Stimulated activated naive CD4-positive, alpha-beta T cell (primary cell): ENCODE measurements at places on chromosomes 7 and 10.

- no peak for DNase-seq
These were observed 69.7 kb downstream of the CD36 start for GRCh38 chr7:80708123-80708522.

- DNase-seq: no peak
These were observed 99.7 kb downstream of the BMPR1A start for GRCh38 chr10:86856156-86856555.

DNA sequence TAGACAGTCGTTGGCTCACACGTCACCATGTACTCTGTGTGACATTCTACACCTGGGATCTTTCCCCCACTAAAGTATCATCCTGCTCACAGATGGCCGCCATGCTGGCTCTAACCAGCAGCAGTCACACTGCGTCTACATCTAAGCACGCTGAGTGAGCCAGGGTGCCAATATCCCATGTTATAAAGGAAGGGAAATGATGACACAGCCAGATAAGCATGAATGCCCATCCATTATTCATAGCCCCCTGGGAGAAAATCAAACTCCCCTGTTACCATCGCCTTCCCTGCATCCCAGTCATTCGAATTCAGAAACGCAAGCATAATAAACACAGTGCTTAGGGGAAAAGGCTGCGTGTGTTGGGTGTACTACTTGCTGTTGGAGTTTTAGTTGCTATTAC lies 698.2 kb upstream of the AUTS2 start:
- no peak for DNase-seq

- no peak for DNase-seq
These were observed 92.6 kb downstream of the RGS10 start for GRCh38 chr10:119449760-119450461.

DNA sequence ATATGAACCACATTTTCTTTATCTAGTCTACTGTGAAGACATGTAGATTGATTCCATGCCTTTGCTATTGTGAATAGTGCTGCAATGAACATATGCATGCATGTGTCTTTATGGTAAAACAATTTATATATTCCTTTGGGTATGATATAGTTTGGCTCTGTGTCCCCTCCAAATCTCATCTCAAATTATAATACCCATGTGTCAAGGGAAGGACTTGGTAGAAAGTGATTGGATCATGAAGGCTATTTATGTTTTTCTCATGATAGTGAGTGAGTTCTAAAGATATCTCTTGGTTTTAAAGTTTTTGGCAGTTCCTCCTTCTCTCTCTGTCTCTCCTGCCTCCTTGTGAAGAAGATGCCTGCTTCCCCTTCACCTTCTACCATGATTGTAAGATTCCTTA lies 248.7 kb downstream of the GPR37 start:
- DNase-seq: no peak

DNA sequence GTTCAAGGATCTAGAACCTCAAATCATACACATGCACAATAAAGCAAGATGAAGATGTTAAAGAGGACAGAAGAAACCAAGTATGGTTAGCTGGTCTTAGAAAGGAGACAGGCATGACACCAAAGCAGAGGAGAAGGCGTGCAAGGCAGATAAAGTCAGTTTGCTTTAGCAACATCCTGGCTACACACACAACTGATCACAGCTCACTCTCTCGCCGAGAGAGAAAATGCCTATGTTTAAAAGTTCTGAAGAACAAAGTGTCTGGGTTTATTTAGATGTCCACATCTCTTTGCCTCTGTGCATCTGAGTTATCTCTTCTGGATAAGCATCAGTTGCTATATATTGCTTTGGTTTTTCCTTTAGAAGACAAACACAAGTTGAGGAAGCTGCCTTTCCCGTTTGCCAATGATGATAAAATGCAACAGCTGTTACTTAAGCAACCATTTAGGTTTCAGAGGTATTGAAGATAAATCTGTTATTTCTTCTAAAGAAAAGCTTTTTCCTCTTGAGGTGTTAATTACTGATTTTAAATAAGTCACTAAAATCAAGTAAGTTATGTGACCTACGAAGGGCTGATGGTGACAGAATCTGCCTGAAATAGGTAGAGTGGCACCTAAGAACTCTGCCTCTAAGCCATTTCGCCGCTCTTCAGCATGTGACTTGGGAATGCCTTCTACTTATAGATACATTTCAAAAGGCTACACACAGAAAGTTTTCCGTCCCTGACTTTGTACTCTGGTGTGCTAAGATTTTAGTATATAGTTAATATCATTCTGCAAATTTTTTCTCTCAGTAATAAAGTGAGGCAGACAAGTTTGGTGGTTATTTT lies 146.2 kb upstream of the ASAH2 start:
- no peak for DNase-seq

DNA sequence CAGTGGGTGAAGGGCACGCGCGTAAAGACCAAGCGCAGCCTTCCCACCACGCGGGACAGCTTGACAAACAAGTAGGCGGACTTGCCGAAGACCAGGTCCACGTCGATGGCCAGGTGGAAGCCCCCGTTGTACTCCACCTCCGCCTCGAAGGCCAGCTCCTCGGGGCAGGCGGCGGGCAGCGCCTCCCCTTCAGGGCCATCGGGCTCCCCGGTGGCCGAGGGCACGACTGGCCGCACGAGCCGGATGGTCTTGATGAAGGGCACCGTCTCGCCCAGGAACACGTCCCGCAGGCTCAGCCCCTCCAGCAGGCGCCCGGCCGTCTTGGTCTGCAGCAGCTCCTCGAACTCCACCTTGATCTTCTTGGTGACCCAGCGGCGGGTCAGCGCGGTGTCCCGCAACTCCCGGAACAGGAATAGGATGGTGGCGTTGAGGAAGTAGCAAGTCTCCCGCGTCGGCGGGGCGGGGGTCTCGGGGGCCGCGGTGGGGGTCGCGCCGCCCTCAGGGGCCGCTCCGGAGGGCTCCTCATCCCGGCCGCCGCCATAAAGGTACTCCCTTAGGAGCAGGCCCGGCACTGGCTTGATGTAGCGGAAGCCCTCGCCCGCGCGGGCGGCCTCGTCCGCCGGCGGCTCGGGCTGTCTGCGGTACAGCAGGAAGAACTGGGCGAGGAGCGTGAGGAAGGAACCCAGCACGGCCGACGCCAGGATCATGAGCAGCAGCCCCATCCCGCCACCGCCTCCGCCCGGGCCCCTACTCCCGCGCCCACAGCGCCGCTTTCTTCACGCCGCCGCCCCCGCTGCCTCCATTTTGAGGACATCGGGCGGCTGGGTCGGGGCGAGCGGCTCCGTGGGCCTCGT lies 507 bp downstream of the PDZD8 start:
- DNase-seq: no peak

GRCh38 chr10:132911786-132912097 lies 30.6 kb downstream of the CFAP46 start:
- no peak for DNase-seq

DNA sequence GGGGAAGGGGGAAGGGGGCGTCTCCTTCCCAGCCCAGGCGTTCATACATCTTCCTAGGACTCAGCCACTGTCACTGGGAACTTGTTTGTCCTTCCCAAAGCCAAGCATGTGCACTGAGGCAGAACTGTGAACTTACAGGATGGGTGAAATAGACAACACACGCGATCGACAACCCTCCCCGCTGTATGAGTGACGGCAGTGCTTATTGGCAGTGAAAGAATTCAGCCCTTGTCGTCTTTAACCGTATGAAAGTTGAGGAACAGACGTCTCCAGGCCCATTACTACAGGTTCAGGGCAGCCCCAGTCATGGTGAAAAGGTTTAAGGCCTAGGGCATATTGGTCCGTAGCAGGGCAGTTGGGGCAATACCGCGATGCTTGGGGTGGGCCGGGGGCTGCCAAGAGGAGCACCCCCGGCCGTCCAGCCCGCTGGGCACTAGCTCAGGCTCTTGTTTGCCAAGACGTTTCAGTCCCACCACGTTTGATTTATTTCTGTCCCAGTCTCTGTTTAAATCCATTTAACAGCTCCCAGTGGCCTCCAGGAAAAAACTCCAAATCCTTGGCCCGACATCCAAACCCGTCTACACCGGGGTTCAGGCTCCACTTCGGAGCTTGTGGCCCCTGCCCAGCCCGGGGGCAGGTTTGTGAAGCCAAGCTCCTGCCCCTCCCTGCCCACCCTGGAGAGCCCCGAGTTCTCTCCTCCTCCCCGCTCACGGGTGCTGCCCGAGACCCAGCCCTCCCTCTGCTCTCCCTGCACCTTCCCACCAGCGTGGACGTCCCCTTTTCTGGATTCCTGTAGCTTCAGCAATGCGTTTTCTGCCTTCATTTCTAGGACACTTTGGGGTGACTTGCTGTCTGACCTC lies 159.8 kb downstream of the DNAJB6 start:
- no peak for DNase-seq

DNA sequence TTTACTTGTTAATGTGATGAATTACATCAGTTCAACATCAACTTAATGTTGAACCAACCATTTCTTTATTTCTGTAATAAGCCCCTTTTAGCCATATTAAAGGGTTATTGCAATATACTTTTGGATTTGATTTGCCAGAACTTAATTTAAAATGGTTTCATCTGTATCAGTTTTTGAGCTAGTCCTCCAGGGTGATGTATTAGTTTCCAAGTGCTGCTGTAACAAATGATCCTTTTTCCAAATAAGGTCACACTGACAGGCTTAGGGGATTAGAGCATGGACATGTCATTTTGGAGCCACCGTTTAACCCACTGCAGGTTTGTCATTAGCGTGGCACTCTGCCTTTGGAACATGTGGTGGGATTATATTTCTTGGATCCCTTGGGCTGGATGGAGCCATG lies 244.8 kb upstream of the PLPP4 start:
- no peak for DNase-seq

- no peak for DNase-seq
These were observed 170.4 kb upstream of the C7orf33 start for GRCh38 chr7:148419856-148420832.

DNA sequence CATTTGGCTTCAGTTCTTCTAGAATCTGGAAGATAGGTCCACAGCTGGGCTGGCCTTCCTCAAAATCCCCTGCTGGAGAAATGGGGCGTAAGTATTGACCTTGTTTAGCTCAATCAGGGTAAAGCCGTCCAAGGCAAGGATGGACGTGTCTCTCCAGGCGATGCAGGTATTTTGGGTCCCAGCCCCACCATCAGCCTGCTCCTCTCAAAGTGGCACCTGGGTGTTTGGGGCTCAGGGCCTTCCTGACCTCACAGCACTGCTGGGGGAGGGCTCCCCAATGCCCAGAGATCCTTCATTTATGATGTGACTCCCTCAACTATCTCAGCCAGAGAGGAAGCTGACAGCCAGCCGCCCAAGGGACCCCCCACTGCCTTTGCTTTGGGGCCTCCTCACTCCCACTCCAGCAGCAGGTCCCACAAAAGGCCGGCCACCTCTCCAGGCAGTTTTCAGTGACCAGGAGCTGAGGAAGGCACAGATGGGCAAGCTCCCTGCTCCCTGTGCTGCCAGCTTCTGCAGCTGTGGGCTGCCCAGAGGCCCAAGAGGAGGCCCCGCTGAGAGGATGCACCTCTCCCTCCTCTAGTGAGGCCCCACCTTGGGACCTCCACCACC lies 140.0 kb upstream of the TCERG1L start:
- DNase-seq: no peak

GRCh38 chr10:44979281-44980191 lies 927 bp upstream of the DEPP1 start:
- DNase-seq: no peak

DNA sequence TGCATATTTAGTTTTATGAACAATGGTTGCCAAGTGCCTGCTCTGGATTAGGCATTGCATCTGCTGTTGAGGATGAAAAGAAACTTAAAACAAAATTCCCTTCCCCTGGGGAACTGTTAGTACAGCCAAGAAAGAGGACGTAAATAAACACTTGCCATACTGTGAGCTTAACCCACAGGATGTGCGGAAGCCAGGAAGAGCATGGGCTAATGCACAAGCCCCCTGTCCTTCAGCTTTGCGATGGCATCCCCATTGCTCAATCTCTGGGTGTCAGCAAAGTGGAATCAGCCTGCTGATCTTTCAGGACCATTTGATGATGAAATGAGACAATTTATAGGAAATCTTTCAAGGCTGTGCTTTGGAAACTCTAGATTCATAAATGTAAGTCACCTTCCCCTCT lies 399.9 kb upstream of the IGFBP3 start:
- DNase-seq: no peak

DNA sequence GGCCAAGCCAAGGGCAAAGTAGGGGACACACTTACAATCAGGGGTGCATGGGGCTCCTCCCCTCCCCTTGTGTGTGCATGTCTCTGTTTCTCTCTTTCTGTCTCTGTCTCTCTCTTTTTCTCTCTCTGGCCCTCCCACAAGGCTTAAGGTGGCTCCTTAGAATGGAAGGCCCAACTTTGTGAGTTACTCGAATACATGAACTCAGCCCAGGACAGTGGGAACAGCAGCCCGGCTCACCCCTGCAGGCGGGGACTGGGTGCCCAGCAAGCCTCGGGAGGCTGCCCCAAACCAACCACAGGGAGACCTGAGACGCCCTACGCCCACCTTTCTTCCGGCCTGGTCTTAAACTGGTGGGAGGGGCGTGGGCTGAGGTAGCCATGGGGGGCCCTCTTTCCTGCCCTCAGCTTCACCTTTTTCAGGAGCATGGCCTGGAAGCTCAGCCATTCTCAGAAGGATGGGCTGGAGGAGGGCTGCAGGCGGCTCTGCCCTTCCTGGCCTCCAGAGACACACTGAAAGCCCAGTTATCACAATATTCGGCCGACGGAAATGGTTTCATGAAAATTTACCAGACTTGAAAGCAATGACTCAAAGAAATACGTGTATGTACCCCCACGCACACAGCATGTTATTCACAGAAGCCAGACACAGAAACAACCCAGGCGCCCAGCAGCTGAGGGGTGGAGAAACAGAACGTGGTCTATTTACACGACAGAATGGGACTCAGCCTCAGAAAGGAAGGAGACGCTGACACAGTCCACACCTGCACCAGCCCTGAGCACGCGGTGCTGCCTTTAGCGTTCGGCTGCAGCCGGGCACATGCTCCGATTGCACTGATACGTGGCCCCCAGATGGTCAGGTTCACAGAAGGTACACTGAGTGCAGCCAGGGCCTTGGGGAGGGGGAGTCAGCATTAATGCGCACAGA lies 229.5 kb downstream of the PTPRN2 start:
- no peak for DNase-seq

GRCh38 chr7:47654672-47655298 lies 72.9 kb upstream of the TNS3 start:
- DNase-seq: no peak

DNA sequence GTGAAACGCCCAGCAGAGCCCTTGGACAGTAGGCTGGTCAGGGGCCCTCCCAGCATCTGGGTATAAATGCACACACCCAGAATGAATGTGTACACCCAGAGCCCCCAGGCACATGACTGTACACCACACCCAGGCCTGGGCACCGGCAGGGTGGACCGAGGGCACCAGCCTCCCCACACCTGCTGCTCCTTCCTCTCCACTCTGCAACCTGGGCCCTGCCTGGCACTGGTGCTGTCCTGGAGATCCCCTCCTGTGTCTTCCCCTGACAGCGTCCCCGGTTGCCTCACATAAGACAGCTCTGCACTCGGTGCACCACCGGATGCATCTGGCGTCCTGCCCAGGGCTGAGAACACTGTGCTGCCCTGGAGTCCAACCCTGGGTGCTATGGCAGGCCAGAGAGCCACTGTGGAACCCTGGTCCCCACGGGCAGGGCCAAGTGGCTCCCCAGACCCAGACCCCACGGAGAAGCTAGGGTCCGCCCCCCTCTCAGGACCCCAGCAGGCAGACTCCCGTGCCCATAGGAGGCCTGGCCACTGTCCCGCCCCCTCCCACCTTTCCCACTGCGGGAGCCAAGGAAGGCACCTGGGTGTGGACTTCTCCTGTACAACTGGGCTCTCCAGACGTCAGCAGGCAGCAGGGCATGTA lies 6.6 kb downstream of the RASGEF1A start:
- DNase-seq: no peak

GRCh38 chr7:2248984-2249694 lies 7.1 kb downstream of the NUDT1 start:
- no peak for DNase-seq

- no peak for DNase-seq
These were observed 576 bp upstream of the CSGALNACT2 start for GRCh38 chr10:43137717-43138020.

- no peak for DNase-seq
These were observed 11.9 kb upstream of the OR6V1 start for GRCh38 chr7:143040209-143040715.
